ENCODE measurements at places on chromosomes 6 and 20.
A peak's percentile ranks its signal among the peaks of the same experiment; 100 is the strongest.

- peak; percentile 65 for DNase-seq
Observed at GRCh38 chr6:422433-423054, 31.0 kb downstream of the IRF4 start.

DNA sequence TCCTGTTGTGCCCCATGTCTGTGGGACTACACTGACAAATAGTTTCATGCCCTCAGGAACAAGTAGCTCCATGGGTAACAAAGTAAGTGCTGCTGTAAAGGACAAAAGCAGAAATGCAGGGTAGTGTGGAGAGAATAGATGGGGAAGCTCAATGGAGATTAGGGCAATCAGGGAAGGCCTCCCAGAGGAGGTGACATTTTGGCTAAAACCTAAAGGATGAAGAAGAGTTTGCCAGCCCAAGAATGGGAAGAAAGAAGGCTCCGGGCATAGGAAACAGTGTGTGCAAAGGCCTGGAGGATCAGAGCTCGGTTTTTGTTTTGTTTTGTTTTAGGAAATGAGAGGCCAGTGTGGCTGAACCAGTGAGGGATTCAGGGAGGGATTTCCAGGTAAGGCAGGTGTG is 43.6 kb upstream of the FAM83D start:
- DNase-seq: no peak

DNA sequence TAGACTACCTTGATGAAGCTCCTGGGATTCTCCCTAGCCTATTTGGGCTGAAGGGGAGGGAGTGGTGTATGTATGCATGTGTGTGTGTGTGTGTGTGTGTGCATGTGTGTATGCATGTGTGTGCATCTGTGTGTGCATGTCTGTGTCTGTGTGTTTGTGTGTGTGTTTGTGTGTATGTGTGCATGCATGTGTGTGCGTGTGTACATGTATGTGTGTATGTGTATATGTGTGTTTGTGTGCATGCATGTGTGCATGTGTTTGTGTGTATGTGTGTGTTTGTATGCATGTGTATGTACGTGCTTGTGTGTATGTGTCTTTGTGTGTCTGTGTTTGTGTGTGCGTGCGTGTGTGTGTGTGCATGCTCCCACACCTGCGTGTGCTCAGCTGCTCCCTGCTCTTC is 15.4 kb downstream of the FGD2 start:
- no peak for DNase-seq

GRCh38 chr6:145948878-145949613 is 15.1 kb downstream of the SHPRH start:
- DNase-seq: no peak

- DNase-seq: no peak
Observed at GRCh38 chr6:135299256-135299655, 118.1 kb downstream of the MYB start.

DNA sequence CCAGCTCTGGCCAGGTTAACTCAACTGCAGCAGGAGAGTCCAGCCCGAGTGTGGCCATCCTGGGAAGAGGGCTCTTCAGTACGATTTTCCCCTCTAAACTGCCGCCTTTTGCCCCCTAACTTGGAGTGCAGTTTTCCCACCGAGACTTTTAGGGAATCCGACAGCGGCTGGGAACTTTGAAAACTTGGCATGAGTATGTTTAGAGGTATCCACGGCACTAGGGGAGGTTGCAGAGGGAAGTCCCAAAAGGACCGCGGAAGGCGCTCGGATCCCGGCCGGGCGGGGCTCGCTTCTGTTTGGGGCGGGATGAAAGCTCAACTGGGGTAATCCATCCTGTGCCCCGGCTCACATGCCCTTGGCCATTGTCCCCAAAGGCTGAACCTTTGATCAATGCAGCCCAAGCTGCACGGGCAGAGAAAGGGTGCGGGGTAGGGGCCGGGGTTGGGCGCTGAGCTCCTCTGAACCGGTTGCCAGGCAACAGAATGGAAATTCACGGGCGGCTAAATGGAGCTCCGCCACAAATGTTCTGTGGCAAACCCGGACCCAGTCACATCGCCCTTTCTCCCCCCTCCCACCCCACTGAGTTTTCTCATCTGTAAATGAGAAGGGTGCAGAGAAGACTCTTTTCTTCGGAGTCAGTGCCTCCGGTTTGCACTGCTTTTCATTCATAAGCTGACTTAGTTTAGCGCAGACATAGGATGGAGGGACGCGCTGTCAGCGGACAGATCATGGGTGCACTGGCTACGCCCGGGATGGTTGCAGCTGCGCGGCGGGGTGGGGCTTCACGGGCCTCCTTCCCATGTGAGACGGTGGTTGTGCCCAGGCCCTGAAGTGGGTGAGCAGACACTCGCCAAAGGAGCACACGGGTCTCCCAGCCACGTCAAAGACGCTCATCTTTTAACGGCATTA is 2.3 kb downstream of the BMP6 start:
- DNase-seq: peak; percentile 67

- no peak for DNase-seq
Observed at GRCh38 chr6:138925806-138926205, 62.2 kb downstream of the REPS1 start.

- DNase-seq: peak; percentile 86
Observed at GRCh38 chr6:26553635-26554446, 15.7 kb downstream of the HMGN4 start.

- DNase-seq: no peak
Observed at GRCh38 chr20:14832630-14833029, 495.2 kb upstream of the FLRT3 start.

DNA sequence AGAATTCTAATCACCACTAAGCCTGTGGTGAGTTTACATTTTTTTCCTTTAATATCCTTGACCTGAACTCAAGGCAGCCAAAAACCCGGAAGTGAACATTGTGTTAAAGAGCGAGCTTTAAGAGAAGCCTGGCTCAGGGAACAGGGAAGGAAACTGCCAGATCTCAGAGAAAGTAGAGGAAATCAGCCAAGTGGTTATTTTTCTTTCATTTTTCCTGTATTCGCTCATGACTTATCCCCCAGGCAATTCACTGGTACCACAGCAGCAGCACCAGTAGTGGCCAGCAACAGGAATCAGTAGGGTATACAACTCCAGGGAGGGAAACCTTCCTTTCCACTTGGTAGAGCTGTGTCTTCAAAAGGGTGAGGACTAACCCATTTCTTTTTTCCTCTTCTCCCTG is 89.6 kb upstream of the HMGCLL1 start:
- no peak for DNase-seq

DNA sequence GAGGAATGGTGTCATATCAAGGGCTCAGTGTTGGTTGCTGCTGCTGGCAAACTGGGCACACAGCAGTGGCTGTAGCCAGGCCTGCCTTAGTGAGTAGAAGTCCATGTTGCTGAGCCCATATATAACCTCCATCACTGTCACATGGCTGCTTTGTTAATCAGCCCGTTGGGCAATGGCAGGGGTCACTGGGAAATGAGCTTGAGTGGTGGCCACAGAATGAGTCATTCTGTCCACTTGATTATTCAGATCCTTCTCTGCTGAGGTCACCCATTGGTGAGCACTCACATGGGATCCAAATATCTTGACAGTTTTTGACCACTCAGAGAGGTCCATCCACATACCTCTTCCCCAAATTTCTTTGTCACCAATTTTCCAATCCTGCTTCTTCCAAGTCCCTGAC is 898.9 kb upstream of the EYS start:
- DNase-seq: no peak

DNA sequence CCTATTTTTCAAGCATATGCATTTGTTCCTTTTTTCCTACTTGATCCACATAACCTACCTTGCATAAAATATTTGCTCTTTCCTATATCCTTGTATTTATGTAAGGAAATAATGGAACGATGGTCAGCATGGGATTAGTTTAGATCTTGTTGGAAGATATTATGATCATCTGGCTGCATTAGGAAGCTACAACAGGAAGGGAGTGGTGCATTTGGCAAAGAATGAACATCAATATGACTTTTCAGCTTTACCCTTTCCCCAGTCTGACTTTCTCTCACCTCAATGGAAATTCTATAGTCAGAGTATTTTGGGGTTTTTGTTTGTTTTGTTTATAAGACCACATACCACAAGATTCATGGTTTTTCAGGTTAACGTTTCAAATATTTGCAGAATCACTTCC is 66.0 kb downstream of the HS3ST5 start:
- DNase-seq: no peak

- no peak for DNase-seq
Observed at GRCh38 chr20:3318226-3318884, 79.4 kb upstream of the SLC4A11 start.

- no peak for DNase-seq
Observed at GRCh38 chr6:33508935-33509926, 54.9 kb downstream of the ZBTB9 start.

DNA sequence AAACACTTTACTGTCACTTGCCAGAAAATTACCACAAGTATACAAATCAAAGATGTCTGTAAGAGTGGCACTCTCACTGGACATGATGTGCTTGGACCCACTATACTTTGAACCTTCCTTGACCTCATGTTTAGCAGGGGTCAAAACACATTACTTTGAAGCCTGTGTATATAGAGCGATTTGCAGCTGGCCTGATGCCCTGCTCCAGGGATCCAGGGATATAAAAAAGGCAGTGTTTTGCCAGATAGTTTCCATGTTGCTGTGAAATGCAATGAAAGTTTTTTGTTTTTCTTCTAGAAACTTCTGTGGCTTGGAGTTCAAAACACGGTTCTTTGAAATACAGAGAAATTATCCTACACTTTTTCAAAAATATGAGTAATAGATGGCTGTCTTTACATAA is 165.7 kb downstream of the FOXC1 start:
- DNase-seq: no peak

All from islet precursor cell (in vitro differentiated cells).